Omental fat pad (tissue), 4 donors: ENCODE measurements at places on chromosomes 6 and 20. TPM values are rescaled to one million over a fixed set of nuclear protein-coding genes. Genes with fewer than 3 reads are reported as not detected.

- no peak for DNase-seq
Observed at GRCh38 chr6:33597551-33598322, 17.7 kb upstream of the BAK1 start.

GRCh38 chr20:60966031-60966430, 286.0 kb upstream of the CDH4 start:
- DNase-seq = no peak

- no peak for DNase-seq
Observed at GRCh38 chr6:149563203-149563927, 2.8 kb upstream of the GINM1 start.

- no peak for DNase-seq
Observed at GRCh38 chr6:47235964-47236760, 73.5 kb downstream of the TNFRSF21 start.

The SPDEF gene
- not detected for total RNA-seq

The NUP153 gene
- total RNA-seq = 47.0 TPM
